ENCODE measurements at places on chromosomes 4 and X.

GRCh38 chr4:7805533-7806337 is 133.9 kb downstream of the AFAP1 start:
- no peak for DNase-seq

DNA sequence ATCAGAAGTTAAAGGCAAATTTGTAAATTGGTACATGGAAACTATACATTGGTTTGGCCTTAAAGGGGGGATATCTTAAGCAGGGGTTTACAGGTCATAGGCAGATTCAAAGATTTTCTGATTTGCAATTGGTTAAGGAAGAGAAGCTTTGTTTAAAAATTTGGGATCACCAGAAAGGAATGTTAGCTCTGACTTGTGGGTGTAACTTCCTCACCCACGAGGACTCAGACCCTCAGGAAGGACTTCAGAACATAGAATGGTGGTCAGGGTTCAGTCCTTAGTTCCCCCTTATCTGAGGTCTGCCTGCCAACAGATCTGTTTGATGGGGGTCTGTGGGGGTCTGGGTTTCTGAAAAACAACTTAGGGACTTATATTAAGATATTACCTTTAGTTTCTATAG is 427.4 kb upstream of the DIPK2B start:
- no peak for DNase-seq

- DNase-seq = no peak
These were observed 35.9 kb downstream of the ADGRG4 start for GRCh38 chrX:136336623-136337022.

DNA sequence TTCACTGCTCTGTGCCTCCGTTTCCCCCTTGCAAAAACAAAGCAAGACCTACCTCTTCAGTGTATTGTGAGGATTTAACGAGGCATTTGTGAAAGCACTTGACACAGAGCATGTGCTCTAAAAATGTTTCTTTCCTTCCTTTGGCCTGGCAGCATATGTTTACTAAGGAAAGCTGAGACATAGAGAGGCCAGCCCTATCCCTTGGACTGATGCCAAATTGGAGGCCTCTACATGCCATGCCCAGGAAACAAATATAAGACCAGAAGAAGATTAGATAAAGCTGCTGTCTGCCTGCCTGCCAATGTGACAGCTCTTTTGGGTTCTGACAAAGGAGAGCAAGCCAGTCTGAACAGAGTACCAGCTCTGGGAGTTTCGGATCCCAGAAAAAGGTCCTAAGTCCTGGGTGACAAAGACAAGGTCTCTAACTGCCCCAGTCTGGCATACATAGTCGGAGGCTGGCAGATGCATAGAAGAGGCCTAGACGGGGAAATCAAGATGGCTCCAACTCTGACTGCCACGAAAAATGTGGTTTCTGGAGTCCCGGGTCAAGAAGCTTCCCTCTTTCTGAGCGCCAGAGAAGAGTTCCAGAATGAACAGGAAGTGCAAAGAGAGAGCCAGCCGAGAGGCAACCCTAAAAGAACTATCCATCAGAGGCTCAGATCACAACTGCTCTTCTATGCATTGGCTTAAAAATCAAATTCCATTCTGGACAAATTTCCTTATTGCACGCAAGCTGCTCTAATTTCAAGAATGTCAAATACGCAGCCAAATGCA is 25.8 kb downstream of the OTUD6A start:
- DNase-seq = no peak

GRCh38 chrX:134931550-134931949 is 59.2 kb upstream of the SMIM10 start:
- DNase-seq = no peak

- no peak for DNase-seq
These were observed 61.1 kb upstream of the HCCS start for GRCh38 chrX:11050013-11050412.

GRCh38 chr4:3375688-3376087 is 66.1 kb upstream of the HGFAC start:
- no peak for DNase-seq

GRCh38 chr4:141731481-141731880 is 95.1 kb downstream of the IL15 start:
- no peak for DNase-seq
